Hematopoietic multipotent progenitor cell (in vitro differentiated cells): ENCODE measurements at places on chromosomes 5 and 9.

DNA sequence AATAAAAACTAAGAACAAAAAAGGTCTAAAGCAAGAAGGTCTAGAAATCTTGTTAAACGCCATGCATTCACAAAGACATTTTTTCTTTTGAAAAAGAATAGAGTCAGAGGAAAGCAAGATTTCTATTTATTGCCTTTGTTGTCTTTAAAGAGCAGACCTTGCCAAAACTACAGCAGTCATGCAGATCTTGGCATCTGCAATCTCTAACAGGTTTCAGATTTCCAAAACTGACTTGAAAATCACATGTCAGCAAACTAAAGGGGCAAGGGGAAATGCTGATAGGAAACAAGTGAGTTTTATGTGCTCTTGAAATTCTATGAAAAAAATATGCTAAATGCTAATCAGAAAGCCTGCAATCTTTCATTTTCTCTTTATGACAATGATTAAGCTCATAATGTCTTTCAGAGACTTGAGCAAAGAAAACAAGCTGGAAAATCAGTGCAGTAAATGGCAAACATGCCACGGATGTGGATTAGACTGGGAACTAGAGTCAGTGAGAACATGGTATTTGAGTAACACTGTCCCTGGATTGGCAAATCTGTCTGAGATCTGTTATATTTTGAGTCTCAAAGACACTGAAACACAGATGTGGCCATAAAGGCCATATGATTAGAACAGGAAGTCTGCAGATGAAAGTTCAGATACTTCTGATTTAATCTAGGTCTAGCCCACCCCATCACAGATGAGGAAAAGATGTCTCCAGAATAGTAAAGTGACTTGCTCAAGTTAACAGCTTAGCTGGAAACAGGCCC is 361.4 kb upstream of the RPS23 start:
- no peak for DNase-seq

- DNase-seq, result no peak
Measured at GRCh38 chr5:138903130-138903775, 28.1 kb upstream of the LRRTM2 start.

DNA sequence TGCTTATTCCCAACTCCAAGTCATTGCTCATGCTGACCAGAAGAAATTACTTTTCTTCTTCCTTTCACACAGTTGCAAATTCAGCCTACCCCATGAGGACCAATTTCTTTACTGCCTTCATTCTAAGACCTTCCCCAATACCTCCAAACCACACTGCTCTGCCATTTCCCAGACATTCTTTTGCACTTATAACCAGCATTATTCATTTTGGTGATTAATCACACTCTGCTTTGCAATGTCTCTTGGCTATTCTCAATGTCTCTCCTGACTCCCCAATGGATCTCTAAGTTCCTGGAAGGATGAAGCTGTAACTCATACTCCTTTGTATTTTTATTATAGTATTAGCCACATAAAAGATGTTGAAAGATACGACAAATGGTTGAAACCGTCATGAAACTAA is 105.7 kb upstream of the RANBP3L start:
- DNase-seq, result no peak

GRCh38 chr9:136994888-136995230 is 1.5 kb downstream of the CLIC3 start:
- DNase-seq, result no peak

GRCh38 chr5:174596429-174596828 is 128.0 kb upstream of the MSX2 start:
- no peak for DNase-seq

- DNase-seq, result no peak
Measured at GRCh38 chr5:161431963-161432362, 114.6 kb downstream of the GABRB2 start.

- DNase-seq, result no peak
Measured at GRCh38 chr9:26657958-26658357, 234.6 kb downstream of the CAAP1 start.

DNA sequence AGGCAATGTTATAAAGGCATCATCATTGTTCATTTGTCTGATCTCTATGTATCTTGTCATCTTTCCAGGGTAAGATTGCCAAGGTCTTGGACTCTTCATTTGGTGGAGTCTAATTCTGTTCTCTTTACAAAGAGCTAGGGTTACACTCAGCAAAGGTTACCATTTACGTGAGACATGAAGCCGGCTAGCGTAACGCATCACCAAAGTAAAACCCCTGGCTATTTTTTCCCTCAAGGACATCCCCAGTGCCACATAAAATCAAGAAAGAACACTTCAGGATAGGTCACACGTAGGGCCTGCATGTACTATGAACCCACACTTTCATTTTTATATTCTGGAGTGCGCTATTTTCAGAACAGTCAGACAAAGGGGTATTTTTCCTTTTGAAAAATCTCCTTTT is 20.0 kb upstream of the MYOT start:
- no peak for DNase-seq

DNA sequence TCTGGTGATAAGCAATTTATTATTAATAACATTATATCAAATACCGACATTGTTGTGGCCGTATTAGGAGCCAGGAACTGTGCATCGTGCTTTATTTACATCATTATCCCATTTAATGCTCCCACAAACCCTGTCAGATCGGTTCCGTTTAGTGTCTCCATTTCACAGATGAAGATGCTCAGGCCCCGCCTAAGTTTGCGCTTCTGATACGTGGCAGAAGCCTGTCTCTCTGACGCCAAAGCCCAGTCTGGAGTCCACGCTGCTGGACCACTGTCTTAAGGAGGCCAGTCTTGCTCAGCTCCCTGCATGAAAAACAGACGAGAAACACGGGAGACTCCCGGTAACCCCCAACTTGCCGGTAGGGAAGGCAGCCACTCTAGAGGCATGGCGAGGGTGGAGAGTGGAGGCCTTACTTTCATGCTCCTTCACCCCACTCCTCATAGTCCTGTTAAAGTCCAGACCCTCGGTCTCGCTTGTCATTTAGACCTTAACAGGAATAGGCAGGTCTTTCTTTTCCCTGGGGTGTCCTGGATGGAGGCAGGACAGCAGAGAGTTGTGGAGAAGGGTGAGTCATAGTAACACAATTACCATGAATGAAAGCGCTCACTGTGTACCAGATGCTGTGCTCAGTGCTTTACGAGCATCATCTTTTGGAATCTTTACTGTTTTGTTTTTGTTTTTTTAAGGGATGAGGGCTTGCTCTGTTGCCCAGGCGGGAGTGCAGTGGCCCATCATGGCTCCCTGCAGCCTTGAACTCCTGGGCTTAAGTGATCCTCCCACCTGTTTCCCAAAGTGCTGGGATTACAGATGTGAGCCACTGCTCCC is 872 bp downstream of the TXNDC15 start:
- peak; percentile 15 for DNase-seq

DNA sequence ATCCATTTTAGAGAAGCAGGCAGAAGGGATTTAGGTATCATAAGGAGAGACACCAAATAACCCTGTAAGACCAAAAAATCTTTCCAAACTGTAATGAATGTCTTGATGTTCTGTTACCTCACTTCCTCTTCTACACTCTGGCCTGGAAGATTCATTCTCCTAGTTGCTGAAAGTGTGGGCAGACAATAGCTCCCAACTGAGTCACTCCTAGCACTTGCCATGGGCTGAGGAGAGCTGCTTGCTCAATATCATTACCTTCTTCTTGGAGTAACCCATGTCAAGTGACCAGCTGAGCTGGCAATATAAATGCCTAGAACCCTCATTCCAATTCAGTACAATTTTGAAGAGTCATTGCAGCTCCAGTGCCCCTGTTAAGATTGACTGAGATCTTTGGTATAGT is 1985.5 kb upstream of the CDH6 start:
- no peak for DNase-seq

GRCh38 chr9:18720691-18721090 is 246.7 kb downstream of the ADAMTSL1 start:
- no peak for DNase-seq

GRCh38 chr9:70525519-70525918 is 111.1 kb upstream of the KLF9 start:
- no peak for DNase-seq

- DNase-seq, result peak; percentile 11
Measured at GRCh38 chr5:137498736-137499505, at the start of gene SPOCK1. Gene SPOCK1 (minus strand): TSS chr5:137499326.

GRCh38 chr9:19133549-19134345 is 6.5 kb upstream of the PLIN2 start:
- no peak for DNase-seq

- DNase-seq, result peak; percentile 40
Measured at GRCh38 chr5:14208071-14209021, 65.2 kb downstream of the TRIO start.

- DNase-seq, result no peak
Measured at GRCh38 chr9:95629585-95629984, 112.8 kb upstream of the PTCH1 start.

DNA sequence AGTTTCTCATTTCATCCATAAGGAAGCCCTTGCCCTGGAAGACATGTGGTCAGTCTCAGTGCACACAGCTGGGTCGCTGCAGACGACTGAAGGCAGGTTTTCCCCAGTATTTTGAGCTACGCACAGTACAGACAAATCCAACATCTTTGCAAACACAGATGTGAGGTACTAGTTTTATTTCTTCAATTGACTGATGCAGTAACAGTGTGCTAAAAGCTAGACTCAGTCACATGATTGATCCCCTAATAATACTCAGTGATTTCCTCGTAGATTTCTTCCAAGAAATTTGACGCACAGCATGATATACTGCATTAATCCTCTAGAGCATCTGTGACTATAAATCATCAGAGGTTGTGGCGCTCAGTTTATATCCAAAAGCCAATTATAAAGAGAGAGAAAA is 346.1 kb downstream of the DIRAS2 start:
- no peak for DNase-seq

- DNase-seq, result no peak
Measured at GRCh38 chr5:174327896-174328295, 282.4 kb downstream of the NSG2 start.

- DNase-seq, result no peak
Measured at GRCh38 chr9:127388856-127389238, 8.1 kb upstream of the SLC2A8 start.

- no peak for DNase-seq
Measured at GRCh38 chr9:92483627-92484545, 1.6 kb upstream of the ASPN start.

DNA sequence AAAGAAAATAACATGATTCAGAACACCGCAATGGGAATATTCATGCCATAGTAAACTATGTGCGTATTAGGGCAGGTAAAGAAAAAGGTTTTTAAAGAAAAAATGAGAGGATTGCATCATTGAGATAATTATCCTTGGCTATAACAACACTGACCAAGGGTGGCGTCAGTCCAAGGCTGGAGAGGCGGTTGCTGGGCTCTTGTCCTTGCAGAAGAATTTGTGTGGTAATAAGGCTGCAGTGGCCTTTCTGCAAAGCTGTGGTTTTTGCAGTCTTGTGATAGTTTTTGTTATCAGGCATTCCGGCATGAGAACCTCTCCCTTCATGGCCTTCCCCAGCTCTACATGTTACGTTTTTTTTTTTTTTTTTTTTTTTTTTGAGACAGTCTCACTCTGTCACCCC is 14.0 kb downstream of the BOD1 start:
- no peak for DNase-seq

GRCh38 chr9:96020792-96021550 is 145.5 kb downstream of the ERCC6L2 start:
- DNase-seq, result no peak

DNA sequence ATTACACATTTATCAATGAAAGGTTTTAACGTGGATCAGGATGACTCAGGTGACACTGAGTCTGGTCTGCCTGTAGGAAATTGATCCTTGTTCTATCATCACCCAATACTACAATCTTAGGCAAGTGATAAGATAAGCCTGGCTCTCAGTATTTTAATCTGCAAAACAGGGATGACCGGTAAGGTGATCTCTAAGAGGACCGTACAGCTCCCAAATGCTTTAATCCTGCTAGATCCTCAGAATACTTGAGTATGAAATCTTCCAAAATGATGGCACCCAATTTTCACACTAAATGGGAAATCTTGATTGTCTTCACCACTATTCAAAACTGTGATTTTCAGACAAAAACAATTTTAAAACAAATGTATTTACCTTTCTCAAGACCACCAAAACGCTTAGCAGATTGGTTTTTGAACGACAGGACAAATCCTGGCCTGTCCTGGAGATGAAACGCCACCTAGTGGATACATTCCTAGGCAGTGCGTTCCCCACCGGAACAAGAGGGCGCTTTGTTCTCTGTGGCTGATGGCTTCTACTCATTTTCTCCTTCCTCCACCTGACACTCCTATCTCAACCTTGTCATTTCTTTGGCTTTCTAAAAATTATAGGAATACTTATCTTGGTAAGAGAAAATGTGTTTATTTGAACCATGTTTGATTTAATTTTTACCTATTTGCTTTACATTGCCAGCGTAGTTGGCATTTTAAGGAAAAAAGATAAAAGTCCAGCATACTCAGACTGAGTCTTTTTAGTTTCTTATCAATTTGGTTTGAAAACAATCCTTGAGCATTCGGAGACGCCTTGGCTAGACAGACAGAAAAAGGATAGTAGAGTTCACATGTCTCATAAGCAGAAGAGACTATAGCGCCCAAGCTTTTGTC is 41.2 kb upstream of the VCAN start:
- DNase-seq, result peak; percentile 78

DNA sequence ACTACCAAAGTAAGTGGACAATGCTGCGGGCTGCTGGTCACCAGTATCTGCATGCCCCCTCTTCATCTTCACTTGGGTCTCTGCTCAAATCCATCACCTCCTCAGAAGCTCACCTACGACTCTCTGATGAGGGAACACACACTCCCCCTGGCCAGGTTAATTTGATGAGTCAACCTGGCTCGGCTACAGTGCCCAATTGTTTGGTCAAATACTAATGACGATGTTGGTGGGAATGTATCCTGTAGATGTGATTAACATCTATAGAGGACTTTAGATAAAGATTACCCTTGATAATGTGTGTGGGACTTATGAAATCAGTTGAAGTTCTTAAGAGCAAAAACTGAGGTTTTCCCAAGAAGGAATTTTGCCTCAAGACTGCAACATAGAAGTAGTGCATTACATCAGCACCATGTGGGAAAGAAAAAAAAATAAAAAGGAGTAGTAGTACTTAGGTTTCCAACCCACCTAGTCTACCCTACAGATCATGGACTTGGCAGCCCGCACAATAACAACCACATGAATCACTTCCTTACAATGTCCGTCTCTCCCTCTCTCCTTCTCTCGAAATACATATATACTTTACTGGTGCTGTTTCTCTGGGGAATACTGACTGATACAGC is 467.3 kb downstream of the DNAH5 start:
- no peak for DNase-seq

DNA sequence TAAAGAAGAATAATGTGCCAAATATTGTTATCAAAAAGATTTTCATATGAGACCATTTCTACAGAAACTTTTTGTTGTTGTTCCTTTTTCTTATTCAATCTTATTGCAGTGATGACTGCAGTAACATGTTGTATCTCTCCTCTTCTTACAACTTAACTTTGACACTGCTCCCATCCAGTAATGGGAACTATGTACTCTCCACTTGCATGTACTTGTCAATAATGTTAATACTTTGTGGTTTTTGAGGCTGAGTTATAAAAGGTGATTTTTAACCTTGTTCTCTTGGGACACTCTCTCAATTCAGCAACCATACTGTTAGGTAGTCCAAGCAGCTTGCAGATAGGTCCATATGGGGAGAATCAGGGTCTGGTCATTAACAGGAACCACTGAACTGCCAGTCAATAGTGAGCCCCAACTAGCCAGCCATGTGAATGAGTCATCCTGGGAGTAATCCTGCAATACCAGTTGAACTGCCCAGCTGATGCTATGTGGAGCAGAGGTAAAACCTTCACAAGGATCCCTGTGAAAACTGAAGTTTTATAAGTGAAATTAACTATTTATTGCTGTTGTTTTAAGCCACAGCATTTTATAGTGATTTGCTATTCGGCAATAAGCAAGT is 199.6 kb upstream of the DAB2 start:
- DNase-seq, result no peak

- DNase-seq, result no peak
Measured at GRCh38 chr9:6917162-6917561, 159.4 kb downstream of the KDM4C start.
